Right lobe of liver (tissue), 6 donors: ENCODE measurements at places on chromosomes 2 and 18.

DNA sequence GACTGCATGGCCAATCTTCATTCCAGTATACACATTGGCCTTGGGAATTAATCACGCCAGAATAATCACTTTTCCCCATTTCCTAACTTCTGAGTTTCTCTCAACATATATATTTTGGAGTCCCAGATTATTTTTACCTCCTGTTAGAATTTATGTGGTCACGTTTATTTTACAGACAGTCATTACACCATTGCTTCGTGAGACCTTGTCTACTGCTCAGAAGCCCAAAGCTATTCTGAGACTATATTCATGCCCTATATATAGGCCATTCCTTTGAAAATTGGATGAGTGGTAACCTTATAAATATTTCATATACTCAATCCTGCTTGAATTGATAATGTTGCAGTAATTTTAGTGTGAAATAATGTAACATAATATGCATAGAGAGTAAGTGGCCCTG, 610.0 kb upstream of the CDH2 start:
- no peak for DNase-seq

- no peak for DNase-seq
Measured at GRCh38 chr2:24872344-24873115, 47.5 kb downstream of the ADCY3 start.

GRCh38 chr18:34936772-34937171, 104.4 kb upstream of the MAPRE2 start:
- DNase-seq, result no peak

GRCh38 chr18:54102123-54102522, 122.3 kb downstream of the MBD2 start:
- no peak for DNase-seq

- DNase-seq, result no peak
Measured at GRCh38 chr18:76963936-76964335, 141.6 kb downstream of the ZNF236 start.

GRCh38 chr2:201006704-201007103, 43.2 kb upstream of the ORC2 start:
- no peak for DNase-seq

DNA sequence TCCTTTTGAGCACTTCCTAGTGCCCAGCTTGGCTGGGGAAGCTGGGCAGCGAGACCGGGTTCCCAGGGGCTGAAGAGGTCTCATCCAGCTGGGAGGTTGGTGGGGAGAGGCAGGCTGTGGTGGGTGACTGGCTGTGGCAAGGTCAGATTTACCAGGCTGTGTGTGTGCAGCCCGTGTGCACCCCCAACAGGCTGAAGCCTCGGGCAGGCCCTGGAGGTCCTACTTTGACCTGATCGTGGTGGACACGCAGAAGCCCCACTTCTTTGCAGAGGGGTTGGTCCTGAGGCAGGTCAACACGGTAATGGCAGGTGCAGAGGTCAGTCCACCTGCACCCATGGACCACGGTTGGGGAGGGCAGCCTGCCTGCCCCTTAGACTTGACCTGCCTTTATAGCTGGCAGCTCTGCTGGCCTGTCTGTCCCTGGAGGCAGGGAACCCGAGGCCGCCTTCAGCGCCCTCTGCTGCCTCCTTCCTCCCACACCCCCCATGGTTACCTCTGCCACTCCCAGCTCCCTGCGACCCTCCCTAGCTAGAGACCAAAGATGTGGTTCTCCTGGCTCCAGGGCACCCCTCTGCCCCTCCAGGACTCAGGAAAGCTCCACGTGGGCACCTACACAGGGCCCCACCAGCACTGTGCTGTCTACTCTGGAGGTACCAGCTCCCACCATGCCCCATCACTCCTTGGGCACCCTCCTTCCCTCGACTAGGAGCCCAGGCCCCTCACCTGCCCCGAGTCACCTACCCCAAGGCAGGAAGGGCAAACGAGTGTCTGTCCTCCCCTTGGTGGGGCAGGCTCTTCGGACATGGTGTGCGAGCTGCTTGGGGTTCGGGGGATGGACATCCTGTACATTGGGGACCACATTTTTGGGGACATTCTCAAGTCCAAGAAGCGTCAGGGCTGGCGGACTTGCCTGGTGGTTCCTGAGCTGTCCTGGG, 4.0 kb downstream of the NT5DC4 start:
- no peak for DNase-seq

DNA sequence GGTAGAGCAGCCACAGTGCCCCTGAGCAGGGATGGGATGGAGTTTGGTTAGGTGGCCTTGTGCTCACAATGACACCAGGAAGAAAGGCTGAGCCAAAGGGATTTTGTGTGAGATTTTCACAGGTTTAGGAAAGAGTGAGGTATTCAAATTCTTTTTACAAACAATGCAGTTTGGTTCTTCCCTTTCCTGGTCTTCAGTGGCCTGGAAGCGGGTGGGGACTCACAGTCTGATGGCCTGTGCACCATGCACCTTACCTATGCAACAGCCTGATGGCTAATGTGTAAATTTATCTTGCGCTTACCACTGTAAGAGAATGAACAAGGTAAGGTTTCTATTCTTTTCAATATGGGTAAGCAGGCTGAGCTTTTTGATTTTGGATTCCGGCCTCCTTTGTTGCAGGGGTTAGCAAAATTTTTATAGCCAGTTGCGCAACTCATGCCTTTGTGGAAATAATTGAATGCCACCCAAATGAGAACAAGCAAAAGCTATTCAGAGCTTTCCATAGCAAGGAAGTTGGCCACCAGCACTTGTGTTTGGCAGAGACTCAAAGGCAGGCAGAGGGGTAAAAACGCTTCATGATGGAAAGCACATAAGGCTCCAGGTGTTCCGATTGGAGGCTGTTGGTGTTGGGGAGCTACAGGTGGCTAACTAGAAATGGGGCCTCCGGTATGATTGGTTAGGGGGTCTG, 23.8 kb upstream of the IL1R2 start:
- DNase-seq, result no peak
